ENCODE measurements at places on chromosomes 1 and 21.

GRCh38 chr1:15314328-15315281 is 67.6 kb downstream of the FHAD1 start:
- DNase-seq: no peak

GRCh38 chr1:36100376-36100775 is 11.7 kb downstream of the ADPRS start:
- no peak for DNase-seq

- no peak for DNase-seq
These were observed 45.1 kb downstream of the SLX9 start for GRCh38 chr21:44984792-44985440.

DNA sequence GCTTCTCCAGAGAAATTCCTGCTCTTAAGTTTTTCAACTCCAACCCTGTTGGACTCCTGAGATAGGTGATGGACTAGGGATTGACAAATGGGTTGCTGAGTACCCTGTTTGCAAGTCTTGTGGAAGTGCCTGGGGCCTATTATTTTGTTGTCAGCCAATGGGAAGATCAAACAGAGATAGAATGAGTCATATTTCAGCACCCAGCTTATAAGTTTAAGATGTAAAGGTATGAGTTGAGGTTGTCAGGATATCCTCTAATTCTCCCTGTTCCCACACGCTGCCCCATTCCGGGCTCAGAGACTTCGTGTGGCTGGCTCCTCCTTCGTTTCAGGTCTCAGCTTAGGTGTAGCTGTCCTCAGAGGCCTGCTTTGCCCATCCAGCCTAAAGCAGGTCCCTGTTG is 91.8 kb downstream of the CENPF start:
- no peak for DNase-seq

GRCh38 chr21:42058631-42059111 is 12.4 kb upstream of the UMODL1 start:
- DNase-seq: no peak

GRCh38 chr1:248599396-248599795 is 1.9 kb upstream of the OR2T10 start:
- DNase-seq: no peak

DNA sequence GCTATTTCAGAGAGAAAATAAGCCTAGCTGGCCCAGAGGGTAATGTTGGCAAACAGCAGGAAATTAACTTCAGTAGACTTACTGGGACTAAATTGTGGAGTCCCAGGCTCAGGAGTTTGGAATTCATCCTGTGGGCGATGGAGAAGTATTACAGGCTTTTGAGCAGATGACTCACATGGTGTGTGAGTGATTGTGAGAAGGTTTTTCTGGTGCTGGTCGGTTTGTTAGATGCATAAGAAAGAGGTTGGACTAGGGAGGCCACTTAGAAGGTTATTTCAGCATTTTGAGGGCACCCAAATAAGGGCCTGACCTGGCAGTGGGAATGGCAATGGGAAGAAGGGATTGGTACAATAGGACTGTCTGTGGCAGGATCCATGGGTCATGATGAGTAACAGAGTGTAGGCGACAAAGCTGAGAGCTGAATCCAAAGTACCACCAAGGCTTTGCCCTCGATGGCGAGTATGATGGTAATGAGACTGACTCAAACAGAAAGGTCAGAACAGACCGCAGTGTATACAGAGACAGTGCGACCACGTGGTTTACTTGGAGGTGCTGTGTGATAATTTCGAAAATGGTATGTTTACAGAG is 69.2 kb upstream of the KIF26B start:
- DNase-seq: peak; percentile 89

Measured in fibroblast of villous mesenchyme (primary cell).